ENCODE measurements at places on chromosomes 16 and 17. TPM values are rescaled to one million over a fixed set of nuclear protein-coding genes. Genes with fewer than 3 reads are reported as not detected.

GRCh38 chr17:78488867-78489634, 88.1 kb downstream of the DNAH17 start:
- DNase-seq, result no peak

The RGS11 gene
- total RNA-seq, result not detected

- no peak for DNase-seq
These were observed 14.6 kb downstream of the ALOX12B start for GRCh38 chr17:8072729-8073461.

DNA sequence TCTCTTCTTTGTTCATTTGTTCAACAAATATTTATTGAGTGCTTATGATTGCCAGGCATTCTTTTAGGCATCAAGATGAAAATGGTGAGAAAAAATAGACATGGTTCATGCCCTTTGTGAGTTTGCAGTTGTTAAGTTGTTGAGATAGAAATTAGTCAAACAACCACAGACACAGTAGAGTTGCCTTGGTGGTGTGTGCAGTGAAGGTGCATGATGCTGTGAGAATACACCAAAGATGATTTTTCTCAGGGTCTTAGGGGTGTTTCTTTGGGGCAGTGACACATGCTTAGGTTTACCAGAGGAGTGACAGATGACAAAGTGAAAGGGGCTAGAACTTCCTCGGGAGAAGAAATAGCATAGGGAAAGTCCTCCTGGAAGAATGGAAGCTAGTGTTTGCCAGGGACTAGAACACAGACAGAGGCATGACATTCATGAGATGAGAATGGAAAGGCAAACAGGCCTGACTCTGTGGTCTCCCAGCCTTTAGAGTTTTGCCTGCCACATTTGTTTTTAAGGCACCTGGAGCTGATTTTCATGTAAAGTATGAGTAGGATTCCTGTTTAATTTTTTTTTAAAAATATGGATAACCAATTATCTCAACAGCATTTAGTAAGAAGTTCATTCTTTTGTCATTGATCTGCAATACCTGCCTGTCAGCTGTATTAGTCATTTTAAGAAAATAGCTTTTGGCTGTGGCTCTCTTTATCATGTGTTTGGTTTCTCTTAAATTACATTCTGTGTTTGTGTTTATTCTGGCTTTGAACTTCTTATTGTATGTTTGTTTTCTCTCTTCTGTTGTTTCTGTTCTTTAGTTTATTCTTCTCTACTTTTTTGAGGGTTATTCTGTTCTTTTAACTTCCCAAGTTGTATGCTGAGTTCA, 36.6 kb downstream of the CYLD start:
- DNase-seq, result no peak

- peak; percentile 58 for DNase-seq
These were observed 14.6 kb downstream of the SREBF1 start for GRCh38 chr17:17822189-17822588.

- DNase-seq, result no peak
These were observed 5.1 kb upstream of the FOXL1 start for GRCh38 chr16:86573215-86573614.

The SLFN14 gene
- total RNA-seq, result not detected

DNA sequence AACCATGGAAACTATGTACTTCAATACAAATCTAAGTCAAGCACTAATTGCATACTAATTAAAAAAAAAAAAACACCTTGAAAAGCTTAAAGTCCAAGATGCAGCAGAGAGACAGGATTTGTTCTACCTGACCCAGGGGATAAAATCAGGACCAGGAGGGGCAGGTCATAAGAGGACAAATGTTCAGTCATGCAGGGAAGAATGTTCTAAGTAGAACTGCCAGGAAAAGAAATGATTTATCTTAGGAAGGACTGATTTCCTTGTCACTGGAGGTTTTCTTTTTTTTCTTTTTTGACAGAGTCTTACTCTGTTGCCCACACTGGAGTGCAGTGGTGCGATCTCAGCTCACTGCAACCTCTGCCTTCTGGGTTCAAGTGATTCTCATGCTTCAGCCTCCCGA, 9.1 kb upstream of the GHDC start:
- no peak for DNase-seq

DNA sequence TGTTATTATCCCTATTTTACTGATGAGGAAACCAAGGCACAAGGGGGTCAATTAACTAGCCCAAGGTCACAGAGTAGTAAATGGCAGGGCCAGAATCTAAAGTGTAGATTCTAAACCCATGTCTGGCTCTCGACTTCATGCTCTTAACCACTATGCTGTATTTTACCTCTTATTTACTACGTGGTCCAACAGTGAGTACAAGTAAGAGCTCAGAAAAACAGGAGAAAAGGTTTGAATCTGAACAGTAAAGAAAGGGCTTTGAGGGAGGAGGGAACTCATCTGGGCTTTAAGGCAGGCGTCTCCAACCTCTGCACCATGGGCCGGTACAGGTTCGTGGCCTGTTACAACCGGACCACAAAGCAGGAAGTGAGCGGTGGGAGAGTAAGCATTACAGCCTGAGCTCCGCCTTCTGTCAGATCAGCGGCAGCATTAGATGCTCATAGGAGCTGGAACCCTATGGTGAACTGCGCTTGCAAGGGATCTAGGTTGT, 62.9 kb downstream of the SMURF2 start:
- DNase-seq, result no peak

The CHD9NB gene
- total RNA-seq, result 1.6 TPM

DNA sequence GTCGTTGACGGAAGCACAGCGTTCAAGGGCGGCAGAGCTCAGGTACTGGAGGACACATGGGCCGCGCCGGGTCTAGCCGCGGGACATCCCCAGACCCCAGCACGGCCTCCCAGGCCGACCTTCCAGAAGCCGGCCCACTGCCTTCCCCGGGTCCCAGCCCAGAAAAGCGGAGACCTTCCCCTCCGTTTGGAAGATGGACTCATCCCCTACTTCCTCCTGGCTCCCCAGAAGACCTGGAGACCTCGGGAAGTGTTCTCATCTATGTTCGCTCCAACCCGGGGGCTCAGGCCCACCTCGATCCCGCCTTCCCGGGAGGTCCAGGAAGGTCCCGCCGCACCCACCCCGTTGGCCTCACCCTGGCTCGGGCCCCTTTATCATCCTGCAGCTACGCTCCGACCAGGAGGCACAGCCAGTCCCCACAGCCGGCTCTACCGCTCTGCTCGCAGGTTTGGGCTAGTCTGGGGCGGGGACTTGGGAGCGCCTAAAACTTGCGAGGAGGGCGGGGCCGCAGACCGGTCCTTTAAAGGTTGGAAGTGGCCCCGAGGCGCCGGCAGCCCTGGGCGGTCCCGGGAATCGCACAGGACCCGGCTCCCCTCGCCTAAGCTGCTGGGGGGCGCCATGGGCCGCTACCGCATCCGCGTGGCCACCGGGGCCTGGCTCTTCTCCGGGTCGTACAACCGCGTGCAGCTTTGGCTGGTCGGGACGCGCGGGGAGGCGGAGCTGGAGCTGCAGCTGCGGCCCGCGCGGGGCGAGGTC, at the start of gene ALOX12:
TSS of gene ALOX12 (plus strand) at position 550 of the 756 bp plus-strand sequence. CDS start at position 619, 69 bp downstream.
- DNase-seq, result no peak

- DNase-seq, result no peak
These were observed 11.1 kb downstream of the NR1D1 start for GRCh38 chr17:40089077-40089895.

- no peak for DNase-seq
These were observed 412.3 kb upstream of the CDH11 start for GRCh38 chr16:65534121-65534528.

The C16orf92 gene
- total RNA-seq, result not detected

- DNase-seq, result no peak
These were observed 12.2 kb downstream of the AANAT start for GRCh38 chr17:76479515-76480060.

- DNase-seq, result no peak
These were observed 260.3 kb downstream of the STX8 start for GRCh38 chr17:9315360-9315759.

DNA sequence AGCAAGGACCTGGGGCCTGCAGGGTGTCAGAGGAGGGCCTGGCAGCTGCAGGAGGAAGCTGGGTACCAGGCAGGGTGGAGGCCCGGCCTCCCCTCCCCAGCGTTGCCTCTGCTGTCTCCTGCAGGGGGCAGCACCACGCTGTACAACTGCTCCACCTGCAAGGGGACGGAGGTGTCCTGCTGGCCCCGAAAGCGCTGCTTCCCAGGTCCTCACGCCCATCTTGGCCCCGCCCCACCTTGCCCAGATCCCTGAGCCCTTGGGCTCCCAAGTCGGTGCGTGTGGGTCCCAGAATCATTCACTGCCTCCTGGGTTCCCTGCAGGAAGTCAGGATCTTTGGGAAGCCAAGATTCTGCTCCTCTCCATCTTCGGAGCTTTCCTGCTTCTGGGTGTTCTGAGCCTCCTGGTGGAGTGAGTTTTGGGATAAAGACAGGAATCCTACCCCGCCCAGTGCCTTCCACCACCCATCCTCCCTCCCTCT, 1.2 kb downstream of the TMEM95 start:
- DNase-seq, result peak; percentile 43

The KRTAP9-4 gene
- not detected for total RNA-seq

The ITGAX gene
- 1.8 TPM for total RNA-seq

GRCh38 chr17:9368631-9369030, 207.0 kb downstream of the STX8 start:
- no peak for DNase-seq

The CACNA1H gene
- total RNA-seq, result 2.0 TPM

The CCL4 gene
- total RNA-seq, result not detected

The TELO2 gene
- total RNA-seq, result 3.6 TPM

DNA sequence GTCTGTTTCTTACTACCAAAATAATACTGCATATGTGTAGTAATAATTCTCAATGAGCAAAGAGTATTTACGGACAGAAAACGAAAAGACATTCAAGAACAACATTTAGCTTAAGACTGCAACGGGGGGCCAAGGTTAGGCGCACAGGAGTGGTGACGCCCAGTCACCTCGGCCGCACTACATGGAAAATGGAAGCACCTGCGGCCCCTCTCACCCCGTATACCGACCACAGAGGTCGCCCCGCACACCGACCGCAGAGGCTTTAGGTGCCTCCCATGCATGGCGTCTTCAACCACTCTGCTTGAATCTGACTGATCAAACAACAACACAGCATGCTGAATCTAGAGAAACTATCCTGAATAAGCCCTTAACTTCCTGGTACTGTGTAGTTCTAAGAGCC, 26.4 kb downstream of the CCDC57 start:
- no peak for DNase-seq

- peak; percentile 21 for DNase-seq
These were observed 134.4 kb downstream of the SKAP1 start for GRCh38 chr17:48295362-48296288.

- no peak for DNase-seq
These were observed 78.4 kb downstream of the RPH3AL start for GRCh38 chr17:273981-274832.

DNA sequence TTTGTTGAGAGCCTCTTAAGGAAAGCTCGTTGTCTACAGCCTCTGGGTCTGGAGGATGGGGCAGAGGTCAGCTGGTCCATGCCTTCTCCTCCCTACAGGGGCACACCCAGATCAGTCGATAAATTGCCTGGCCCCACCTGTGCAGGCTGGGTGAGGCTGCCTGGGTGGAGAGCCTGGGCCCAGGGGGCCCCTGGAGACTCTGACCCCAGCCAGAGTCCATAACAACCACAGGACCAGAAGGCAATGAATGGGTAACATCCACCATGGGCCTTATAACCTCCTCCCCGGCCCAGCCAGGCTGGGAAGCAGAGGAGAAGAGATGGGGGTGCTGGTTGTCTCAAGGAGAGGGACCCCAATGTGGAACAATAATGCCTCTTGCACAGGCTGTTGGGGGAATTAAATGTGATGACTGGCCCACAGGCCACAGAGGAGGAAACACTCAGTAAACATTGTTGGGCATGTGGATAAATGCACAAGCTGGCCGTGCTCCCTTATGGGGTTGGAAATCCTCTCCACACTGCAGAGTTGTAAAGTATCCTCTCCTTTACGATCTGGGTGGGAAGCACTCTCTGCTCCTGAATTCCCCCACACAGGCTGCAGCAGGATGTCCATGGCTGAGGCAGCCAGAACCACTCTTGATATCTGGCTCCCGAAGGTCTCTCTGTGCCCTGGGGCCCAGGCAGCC, 56.7 kb upstream of the TOB1 start:
- DNase-seq, result no peak

DNA sequence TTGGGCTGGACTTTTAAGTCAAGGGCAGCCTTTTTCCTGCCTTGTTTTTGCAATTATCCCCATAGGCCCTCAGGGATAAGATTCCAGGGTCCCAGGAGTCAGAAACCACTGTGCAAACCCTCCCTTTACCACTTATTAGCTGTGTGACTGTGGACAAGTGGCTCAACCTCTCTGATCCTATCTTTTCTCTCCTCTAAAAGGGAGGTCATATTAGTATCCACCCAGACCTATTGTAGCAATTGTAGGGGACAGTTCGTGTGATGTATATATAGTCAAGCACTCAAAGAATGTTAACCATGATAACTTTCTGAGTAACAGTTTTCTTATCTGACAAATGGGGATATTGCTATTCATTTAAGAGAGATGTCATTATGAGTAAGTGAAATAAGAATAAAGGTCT, 68.2 kb downstream of the IRX5 start:
- no peak for DNase-seq

The SARM1 gene
- 8.7 TPM for total RNA-seq

GRCh38 chr17:73980517-73980916, 223.0 kb upstream of the RPL38 start:
- no peak for DNase-seq

The CCDC40 gene
- 2.8 TPM for total RNA-seq

GRCh38 chr16:54503856-54504219, 217.3 kb upstream of the IRX3 start:
- no peak for DNase-seq

- peak; percentile 21 for DNase-seq
These were observed 230.4 kb downstream of the PARN start for GRCh38 chr16:14399378-14400284.

- DNase-seq, result no peak
These were observed 6.7 kb downstream of the RUNDC3A start for GRCh38 chr17:44314869-44315661.

- DNase-seq, result peak; percentile 51
These were observed 28.1 kb downstream of the HSBP1 start for GRCh38 chr16:83835586-83836566.

- DNase-seq, result no peak
These were observed 82.9 kb upstream of the RCVRN start for GRCh38 chr17:9987779-9988585.

GRCh38 chr17:13940858-13941665, 128.2 kb upstream of the COX10 start:
- peak; percentile 91 for DNase-seq

The INCA1 gene
- total RNA-seq, result 0.23 TPM

DNA sequence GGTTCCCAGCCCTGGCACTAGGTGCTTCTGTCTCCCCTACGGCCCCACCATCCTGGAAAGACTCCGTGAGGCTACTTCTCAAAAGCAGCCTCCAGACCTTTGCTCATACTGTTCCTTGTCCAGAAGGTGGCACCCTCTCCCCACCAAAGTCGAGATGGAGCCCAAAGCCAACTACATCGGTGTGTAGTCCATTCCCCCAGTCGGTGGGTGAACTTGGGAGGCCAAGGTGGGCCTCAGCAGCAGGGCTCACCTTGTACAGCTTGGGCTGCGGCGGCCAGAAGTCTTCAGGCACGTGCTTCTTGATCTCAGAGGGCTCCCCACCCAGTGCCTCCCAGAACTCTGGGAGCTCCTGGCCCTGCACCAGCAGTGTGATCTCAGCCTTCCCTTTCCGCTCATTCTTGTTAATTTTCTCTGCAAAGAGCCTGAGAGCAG, 10.2 kb downstream of the FLII start:
- DNase-seq, result peak; percentile 63

The FOXJ1 gene
- not detected for total RNA-seq

GRCh38 chr17:61026818-61027217, 349.2 kb downstream of the BCAS3 start:
- DNase-seq, result no peak

- DNase-seq, result peak; percentile 6
These were observed 99.1 kb upstream of the RBBP6 start for GRCh38 chr16:24440306-24440705.

All from H4 (cell line).